CD4-positive, CD25-positive, alpha-beta regulatory T cell (primary cell): ENCODE measurements at places on chromosomes 4 and X. TPM values are rescaled to one million over a fixed set of nuclear protein-coding genes. Genes with fewer than 3 reads are reported as not detected.

Gene HSD17B13
- 0.52 TPM for total RNA-seq

DNA sequence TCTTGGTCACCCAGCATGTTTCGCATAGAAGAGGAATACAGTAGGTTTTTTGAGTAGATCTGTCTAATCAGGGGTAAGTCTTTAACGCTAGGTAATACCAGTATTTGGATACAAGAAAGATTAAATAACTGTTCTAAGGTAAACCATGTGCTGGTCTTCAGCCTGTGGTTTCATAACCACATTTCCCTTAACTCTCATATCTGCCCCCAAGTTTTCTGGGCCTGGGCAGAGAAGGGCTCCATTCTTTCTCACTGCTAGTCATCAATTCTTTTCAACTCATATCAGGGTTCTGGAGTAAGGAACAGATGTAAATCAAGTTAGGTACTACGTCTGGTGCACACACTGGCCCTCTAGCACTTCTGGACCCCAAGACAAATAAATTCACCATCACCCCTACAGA lies 49.0 kb downstream of the DHX15 start:
- no peak for DNase-seq

- DNase-seq: peak; percentile 6
These were observed 9.0 kb upstream of the MAGEA8 start for GRCh38 chrX:149871940-149872339.

Gene SLC9B1
- total RNA-seq: 1.7 TPM

- DNase-seq: peak; percentile 13
These were observed 194.4 kb upstream of the RPL34 start for GRCh38 chr4:108425988-108426387.

Gene DACH2
- not detected for total RNA-seq

GRCh38 chr4:127783026-127783769 lies 1.1 kb downstream of the HSPA4L start:
- DNase-seq: no peak

Gene MND1
- total RNA-seq: 0.67 TPM

DNA sequence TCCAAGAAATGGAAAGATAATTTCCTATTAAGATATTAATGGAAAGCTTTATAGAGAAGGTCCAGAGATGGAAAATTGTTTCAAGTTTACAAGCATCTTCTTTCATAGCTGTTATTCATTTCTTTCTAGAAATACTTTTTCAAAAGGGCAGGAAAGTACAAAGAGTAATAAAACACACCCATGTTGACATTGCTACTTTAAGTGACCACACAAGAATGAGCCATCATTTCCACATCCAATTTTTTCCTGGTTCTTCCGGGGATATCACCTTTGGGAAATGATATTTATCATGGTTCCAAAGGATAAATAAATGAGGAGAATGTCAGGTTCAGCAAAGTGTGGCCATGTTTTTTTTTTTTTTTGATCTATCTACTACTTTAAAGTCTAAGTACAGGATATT lies 4.5 kb downstream of the GLRA2 start:
- no peak for DNase-seq

Gene L1CAM
- total RNA-seq: 2.1 TPM

- no peak for DNase-seq
These were observed 32.1 kb upstream of the GK start for GRCh38 chrX:30620980-30621618.

DNA sequence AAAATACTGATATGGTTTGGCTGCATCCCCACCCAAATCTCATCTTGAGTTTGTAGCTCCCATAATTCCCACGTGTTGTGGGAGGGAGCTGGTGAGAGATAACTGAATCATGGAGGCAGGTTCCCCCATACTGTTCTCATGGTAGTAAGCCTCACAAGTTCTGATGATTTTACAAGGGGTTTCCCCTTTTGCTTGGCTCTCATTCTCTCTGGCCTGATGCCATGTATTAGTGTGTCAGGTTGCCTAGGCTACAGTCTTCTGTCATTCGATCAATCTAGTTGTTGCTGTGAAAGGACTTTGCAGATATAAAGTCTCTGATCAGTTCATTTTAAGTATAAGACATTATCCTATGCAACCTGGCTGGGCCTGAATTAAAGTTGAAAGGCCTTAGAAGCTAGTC lies 209.3 kb upstream of the MAOA start:
- DNase-seq: no peak

Gene NALF2
- not detected for total RNA-seq

GRCh38 chr4:183426507-183426906 lies 17.9 kb upstream of the CDKN2AIP start:
- DNase-seq: peak; percentile 60

- no peak for DNase-seq
These were observed 410 bp downstream of the GNL3L start for GRCh38 chrX:54530357-54530900.

DNA sequence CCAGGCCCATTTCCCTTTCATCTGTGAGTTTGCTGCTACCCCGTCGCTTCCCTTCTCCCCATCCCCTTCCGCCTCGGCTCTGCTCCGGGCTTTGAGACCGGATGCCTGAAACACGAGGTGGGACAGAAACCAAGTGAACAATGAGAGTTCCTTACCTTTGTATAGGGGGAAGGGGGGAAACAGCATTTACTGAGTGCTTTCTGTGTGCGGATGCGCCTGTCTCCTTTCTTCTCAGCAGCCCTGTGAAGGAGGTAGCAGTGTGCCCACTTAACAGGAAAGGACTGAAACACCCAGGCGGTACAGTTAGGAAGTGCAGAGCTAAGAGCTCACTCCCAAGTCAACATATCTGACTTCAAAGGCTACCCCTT lies 43.2 kb upstream of the TMSB15B start:
- DNase-seq: peak; percentile 3

Gene UPF3B
- total RNA-seq: 10.5 TPM

- no peak for DNase-seq
These were observed 479.5 kb upstream of the FAM47C start for GRCh38 chrX:36528661-36529060.

DNA sequence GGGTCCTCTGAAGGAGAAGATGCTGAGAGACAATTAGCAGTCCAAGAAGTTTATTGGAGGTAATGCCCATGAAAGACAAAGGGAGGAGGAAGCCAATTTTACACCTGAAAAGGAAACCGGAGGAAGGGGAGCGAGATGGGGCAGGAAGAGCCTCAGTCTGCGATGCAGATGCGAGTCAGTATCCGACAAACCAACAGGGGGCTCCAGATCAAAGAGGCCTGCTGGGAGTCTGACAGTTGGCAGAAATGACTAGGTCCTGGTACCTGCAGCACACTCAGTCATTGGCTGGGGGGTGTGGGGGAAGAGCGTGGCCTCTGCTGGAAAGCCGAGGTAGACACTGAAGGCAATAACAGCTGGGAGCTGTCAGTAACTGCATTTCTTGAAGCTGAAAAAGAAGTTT lies 231.1 kb upstream of the CENPE start:
- DNase-seq: no peak

Gene BCAP31
- total RNA-seq: 99.9 TPM

GRCh38 chr4:53563824-53564223 lies 27.5 kb downstream of the LNX1 start:
- no peak for DNase-seq

DNA sequence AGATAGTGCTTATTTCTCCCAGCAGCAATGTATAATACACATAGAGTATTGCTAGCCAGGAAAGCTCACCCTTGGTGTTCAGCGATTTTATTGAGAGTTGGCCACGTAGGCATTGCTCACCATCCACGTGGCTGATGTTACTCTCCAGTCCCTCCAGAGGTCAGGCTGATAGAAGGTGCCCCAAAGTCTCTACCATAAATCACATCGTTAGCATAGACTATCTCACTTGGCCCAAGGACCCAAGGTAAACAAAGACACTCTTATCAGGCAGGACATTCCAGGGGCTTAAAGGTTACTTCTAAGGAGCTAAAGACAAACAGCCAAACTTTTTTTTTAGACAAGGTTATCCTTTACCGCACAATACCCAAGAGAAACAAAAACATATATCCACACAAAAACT lies 30.3 kb upstream of the RGN start:
- no peak for DNase-seq

Gene FAAH2
- 15.5 TPM for total RNA-seq

Gene SLC10A4
- total RNA-seq: not detected
